NCI-H1417 (cell line): ENCODE measurements at places on chromosomes 7 and 10.

DNA sequence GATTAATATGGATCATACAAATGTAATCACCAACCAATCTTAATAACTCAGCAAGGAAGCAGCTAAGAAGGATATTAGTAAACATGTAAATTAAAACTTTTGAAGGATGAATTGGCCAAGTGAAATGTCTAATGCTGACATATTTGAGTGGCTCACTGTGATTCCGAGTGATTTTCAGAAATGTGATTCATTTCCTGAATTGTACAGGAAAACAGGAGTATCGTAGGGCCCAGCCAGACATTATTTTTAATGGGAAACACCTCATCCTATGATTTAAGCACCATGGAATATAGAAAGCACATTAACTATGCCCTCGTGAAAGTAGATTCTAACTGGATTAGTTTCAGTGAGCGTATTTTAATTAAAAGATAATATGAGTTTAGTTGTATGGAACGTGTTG lies 82.3 kb downstream of the LHFPL3 start:
- DNase-seq, result no peak

DNA sequence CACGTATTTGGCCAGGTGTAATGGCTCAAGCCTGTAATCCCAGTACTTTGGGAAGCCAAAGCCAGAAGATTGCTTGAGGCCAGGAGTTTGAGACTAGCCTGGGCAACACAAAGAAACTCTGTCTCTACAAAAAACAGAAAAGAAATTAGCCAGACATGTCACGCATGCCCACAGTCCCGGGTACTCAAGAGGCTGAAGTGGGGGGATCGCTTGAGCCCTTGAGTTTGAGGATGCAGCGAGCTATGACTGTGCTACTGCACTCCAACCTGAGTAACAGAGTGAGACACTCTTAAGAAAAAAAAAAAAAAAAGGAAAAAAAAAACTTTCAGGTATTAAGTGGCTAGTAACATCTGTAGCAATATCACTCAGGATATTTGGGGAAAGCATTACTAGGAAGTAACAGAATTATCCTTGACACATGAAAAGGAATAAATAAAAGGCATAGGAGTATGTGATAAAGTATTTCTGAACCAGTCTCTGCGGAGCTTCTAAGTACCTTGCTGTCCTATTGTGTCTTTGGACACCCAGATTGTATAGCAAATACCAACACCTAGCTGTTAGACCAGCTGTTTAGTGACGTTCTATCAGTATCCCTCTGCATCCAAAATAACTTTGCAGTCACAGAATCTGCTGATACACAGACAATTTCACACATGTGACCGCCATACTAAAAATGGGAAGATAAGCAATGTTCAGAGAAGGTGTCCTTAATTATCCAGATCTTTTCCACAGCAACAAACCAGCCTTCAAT lies 74.4 kb downstream of the CYTH3 start:
- no peak for DNase-seq

GRCh38 chr10:69513617-69514016 lies 59.6 kb downstream of the NEUROG3 start:
- no peak for DNase-seq

- no peak for DNase-seq
These were observed 21.3 kb downstream of the SSMEM1 start for GRCh38 chr7:130228840-130229502.

DNA sequence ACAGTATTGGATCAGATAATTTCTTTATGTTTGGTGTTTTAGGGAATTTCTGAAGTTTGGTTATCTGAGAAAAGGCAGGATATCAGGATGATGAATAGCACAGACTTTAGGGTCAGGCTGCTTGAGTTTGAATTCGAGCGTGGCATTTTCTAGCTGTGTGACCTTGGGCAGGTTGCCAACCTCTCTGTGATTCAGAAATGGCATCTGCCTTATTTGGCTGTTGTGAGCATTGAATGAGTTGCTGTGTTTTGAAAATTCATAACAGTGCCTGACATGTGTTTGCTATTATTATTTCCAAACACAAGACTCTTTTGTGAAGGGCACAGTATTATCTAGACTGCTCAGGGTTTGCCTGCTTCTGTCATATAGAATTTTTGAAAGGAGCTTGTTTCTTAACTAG lies 66.9 kb downstream of the NXPH1 start:
- DNase-seq, result no peak

DNA sequence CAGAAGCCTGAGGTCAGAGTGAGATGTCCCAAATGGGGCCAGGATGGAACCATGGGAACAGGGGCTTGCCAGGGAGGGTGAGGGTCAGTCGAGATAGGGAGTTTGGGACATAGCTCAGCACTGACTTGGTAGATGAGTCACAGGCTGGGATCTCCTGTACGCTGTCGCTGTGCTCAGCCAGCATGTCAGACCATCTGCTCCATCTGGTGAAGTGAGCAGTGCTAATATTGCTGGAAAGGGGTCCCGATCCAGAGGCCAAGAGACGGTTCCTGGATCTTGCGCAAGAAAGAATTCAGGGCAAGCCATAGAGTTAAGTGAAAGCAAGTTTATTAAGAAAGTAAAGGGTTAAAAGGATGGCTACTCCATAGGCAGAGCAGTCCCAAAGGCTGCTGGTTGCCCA lies 505.6 kb downstream of the GALNT17 start:
- DNase-seq, result no peak

DNA sequence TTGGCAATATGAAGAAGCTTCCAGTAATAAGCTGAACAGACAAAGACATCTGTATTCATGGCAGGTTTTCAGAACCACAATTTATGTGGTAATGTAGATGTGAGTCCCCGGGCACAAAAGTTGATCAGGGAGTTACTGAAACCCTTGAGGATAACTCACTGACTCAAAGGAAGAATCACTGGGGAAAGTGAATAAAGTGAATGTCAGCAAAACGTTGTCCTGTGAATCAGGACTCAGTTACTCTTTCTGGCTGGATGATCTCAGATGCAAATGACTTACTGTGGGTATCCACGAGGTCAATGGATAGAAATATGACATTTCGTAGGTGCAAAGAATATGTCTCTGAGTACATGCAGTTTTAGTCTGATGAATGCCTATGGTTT lies 172.8 kb upstream of the CTBP2 start:
- DNase-seq, result no peak

DNA sequence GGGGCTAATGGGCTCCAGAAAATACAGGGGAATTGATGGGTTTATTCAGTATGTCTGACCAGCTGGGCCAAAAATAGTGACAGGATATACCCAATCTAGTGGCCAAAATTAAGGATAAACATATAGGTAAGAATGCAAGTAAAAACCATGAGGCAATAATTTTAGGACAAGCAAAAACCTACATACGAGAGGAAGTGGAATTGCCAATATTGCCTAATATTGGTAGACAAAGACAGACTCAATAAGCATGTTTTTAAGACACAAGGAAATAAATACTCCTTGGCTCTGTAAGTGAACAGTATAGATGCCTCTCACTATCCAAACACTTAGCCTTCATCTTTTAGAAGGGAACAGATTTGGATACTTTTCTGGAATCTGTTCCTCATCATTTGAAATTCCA lies 51.0 kb downstream of the ATXN7L1 start:
- no peak for DNase-seq

DNA sequence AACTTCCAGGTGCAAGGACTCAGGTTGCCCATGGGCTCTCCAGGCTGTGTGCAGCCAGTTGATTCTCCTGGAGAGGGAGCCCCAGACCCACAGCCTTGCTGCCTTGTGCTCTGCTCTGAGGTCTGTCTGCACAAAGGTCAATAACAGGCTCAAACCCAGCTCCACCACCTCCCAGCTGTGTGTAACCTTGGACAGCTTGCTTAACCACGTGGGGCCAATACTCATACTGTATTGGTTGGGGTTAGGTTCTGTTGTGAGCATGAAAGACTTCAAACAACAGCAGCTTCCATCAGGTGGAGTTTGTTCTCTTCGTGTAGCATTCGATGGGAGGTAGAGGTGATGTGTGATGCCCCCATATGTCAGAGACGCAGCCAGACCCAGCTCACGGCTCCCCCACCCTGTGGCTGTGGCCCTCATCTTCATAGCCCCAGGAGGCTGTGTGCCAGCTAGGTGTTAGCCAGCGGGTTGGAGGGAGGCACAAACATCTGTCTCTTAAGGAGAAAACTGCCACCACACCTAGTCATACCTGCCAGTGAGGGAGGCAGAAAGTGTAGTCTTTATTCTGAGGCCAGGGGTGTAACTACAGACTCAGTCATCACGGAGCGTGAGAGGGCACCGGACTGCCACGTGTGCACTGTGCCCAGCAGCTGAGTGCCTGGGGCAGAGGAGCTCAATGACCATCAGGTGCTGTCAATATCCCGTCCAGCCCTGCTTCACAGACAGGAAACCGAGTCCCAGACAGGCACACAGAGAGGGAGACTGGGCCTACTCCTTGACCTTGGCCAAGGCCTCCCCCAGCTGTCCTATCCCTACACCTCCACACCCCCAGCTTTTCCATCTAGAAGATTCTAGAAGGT lies 8.1 kb upstream of the POLD2 start:
- peak; percentile 18 for DNase-seq

DNA sequence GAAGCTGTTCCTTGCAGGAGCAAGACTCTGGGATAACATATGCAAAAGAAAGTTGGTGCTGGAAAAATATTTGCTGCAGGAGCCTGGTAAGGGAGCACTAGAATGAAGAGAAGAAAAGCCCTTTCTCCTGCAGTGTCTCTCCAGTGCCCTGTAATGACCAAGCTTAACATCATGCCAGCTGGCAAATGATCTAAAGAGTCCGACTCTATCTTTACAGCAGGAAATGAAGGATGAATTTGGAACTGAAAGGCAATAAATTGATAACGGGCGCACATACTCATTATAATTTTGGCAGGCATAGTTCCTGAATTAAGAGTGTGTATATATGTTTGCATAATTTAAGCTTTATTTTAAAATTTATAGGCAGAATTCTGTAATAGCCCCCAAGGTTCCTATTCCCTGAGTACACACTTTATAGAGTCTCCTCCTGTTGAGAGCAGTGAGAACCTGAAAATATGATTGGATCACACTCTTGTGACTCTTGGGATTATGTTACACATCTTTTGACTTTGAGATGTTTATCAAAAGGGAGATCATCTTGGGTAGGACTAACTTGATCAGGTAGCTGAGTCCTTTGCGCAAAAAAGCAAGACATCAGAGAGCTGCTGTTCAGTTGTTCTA lies 299.0 kb upstream of the MBL2 start:
- no peak for DNase-seq

GRCh38 chr7:65448816-65449504 lies 75.3 kb downstream of the ZNF92 start:
- no peak for DNase-seq

- DNase-seq, result no peak
These were observed 638.2 kb upstream of the FZD8 start for GRCh38 chr10:36280321-36280741.

DNA sequence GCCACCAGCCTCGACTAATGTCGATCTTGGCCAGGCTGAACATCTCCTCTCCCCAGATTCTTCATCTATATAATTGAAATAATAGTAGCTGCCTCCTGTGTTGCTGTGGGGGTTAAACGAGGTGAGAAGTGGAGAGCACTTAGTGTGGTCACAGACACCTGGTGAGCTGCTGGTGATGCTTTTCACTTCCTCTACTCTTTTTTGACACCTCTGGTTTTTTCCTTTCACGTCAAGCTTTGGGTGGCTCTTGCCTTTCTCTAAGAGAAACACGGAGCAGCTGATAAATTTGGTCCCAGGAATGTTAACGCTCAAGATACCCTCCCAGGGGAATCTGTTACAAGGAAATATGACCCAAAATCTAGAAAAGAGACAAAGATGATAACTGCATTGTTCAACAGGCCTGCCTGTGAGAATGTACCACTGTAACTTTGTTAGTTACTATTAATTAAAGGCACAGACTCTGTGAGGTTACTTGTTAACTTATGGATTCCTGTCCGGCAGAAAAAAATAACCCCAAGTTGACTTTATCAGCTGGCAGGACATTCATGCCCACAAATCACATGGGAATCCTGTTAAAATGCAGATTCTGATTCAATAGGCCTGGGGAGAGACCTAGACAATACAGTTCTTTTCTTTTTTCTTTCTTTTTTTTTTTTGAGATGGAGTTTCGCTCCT lies 9.5 kb upstream of the NPFFR1 start:
- no peak for DNase-seq

DNA sequence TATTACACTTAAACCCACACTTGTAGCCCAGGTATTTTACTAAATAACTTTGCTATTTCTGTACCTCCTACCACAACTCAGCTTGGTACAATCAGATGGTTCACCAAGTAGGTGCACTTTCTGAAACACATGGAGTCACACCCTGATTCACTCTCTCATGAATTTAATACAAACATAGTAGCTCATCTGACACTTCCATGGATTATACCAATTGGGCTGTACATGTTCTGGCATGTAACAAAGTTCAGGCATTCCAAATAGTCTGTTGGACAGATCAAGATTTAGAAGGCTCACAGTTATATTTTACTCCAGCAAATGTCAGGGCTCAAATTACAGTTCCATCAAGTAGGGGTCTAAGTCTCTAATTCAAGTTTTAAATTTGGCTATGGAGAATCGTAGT lies 62.2 kb upstream of the RNF148 start:
- DNase-seq, result no peak

- DNase-seq, result no peak
These were observed 24.8 kb downstream of the BRAF start for GRCh38 chr7:140899883-140900282.
